ENCODE measurements at places on chromosomes 1 and 21.

GRCh38 chr1:88610687-88611086 lies 73.4 kb upstream of the PKN2 start:
- DNase-seq = no peak

GRCh38 chr1:34695580-34695979 lies 59.3 kb upstream of the GJB5 start:
- no peak for DNase-seq

DNA sequence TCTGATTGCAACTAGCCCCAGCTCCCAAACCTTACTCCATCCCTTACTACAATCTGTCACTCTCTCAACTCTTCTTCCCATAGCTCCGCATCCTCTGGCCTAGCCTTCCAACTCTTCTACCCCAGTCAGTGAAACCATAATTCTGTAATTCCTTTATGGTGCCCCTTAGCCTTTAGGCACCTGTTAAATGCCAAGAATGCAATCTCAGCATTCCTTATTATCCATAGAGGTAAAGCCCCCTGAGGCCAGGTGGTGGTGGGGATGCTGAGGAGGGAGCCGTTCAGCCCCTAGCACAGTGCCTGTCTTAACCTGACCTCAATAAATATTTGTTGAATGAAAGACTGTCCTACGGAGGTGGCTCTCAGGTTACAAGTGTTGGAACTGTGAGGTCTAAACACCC lies 14.0 kb downstream of the ATP1A2 start:
- no peak for DNase-seq

DNA sequence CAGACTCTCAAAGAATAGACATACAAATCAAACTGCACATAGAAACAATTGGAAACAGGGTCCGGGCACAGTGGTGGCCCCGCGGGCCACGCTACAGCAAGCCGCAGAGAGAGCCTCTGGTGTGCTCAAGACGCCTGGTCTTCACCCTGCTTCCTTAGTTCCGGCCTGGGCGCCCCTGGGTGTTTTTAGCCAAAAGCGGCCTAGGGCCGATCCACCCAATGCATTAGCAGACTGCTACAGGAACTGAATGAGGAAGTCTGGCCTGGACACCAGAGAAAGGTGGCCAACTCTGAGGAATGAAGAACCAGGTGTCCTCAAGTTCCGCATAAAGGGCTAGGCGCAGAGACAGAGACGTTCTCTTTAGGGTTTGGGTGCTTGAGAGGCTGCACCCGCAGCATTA lies 1.7 kb downstream of the PRRX1 start:
- DNase-seq = peak; percentile 67

DNA sequence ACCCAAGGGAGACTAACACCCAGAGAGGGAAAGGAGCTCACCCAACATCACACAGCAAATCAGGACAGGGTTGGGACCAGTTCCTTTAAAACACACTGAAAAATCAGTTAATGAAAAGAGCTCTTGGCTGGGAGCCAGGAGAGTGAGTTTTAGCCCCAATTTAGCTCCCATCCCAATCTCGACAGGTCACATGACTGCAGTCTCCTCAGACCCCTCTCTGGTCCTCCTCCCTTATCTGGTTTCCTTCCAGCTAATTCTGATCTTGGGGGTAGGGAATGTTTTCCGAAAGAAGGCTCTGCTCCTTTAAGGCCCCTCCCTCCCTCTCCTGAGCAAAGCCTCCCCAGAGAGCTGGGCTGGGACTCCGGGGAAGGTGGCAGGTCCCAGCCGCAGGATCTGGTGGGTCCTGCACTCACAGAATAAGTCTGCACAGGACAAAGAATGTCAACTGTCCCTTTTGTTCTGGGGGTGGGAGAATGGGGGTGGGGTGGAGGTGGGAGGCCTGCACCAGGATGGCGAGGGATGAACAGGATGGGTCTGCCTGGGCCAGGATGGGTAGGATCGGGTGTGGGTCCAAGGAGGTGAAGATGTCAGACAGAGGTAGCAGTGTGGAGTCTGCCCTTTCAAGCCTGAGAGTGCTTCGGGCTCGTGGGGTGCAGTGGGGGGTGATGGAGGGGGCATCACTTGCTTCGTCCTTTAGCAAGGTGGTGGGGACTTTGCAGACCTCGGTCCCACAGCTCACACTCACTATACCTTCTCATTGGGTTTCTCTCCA lies 57.3 kb upstream of the SSBP3 start:
- DNase-seq = no peak

GRCh38 chr1:151990058-151990855 lies 3.4 kb downstream of the S100A10 start:
- DNase-seq = no peak

DNA sequence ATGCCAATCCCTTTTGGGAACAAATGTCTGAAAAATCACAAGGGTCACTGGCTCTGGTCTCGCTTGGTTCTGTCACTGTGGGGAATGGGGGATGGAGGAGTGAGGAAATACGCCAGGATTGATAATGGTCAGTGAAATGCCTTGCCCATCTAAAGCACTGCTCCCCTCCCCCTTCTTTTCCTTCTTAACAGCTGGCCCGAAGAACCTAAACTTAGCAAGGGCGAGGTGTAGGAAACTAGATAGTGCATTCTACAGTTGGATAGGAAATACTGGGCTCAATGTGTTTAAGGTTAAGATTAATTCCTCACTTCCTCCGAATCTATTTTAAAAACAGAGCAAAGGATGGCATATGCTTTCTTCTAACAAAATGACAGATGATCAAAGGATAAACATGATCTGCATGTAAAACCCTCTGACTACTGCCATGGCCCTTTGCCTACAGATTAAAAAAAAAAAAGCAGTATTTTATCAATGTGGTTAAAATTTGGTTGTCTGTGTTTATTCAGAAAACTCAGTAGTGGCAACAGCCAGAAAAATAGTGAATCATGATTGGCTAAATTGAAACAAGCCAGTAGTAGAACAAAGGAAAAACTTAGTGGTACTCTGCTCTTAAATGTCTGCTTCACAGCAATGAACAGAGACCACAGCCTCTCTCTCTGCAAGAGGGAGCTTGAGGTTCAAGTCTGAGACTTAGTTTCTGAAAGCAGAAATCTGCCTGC lies 86.1 kb upstream of the VAV3 start:
- DNase-seq = no peak

DNA sequence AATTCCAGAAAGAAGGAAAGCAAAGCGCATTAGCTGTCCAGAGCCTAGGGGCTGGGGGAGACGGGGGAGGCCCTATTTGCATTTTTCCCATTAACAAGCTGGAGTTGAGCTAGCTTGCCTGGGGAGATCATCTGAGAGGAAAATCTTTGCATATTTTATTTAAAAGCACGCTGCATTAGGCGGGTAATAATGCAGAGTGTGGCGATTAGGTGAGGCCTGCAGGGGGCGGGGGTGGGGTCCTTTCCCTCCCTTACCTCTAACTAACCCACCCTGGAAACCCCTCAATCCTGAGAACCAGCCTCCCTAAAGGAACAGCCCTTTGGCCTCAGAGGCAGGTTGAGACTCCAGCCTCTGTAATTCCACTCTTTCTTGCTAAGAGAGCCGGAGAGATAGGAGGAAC lies 16.2 kb downstream of the C1orf216 start:
- no peak for DNase-seq

- DNase-seq = no peak
Measured at GRCh38 chr1:232404981-232405731, 224.8 kb downstream of the SIPA1L2 start.
